ENCODE measurements at places on chromosomes 3 and 15. TPM values are rescaled to one million over a fixed set of nuclear protein-coding genes. Genes with fewer than 3 reads are reported as not detected.

- no peak for DNase-seq
These were observed 121.1 kb downstream of the ROBO2 start for GRCh38 chr3:77160931-77161497.

- no peak for DNase-seq
These were observed 356.0 kb downstream of the SHQ1 start for GRCh38 chr3:72492240-72492639.

- DNase-seq: no peak
These were observed 45.6 kb upstream of the NMD3 start for GRCh38 chr3:161175506-161175905.

DNA sequence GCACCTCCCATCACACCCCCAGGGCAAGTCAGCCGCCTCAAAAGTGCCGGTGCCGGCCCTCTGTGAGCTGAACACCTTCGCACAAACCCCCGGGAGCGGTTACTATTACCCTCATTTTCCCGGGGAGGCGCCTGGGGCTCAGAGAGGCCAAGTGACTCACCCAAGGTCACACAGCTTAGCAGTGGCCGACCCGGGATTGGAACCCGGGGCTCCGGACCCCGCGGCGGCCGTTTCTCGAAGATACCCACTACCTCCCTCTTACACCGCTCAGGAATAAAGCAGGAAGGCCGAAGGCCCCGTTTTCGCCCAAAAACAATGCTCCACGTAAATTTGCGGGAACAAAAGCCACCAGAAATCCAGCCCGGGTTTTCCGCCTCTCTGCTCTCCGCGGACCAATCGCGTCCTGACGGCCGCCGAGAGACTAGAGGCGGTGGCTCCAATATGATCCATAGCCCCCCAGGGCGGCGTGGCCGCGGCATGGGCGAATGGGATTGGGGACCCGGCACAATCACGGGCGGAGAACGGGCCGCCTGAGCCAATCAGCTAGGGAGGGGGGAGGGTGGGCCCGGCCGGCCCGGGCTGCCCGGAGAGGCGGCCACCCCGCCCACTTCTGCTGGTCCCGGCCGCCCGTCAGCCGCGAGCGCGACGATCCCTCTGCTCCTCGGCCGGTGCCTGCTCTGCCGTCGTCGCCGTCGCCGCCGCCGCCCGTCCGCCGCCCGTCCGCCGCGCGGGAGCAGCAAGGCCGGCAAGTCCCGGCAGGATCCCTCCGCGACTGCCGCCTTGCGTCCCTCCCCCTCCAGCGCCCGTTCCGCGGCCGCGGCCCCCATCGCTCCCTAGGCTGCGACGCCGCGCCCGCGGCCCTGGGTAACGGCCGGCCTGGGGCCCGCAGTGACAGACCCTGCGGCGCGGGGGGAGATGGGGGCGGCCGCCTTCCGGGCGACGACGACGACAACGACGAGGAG, 177.0 kb downstream of the OR4M2 start:
- DNase-seq: no peak

- no peak for DNase-seq
These were observed 32.3 kb downstream of the CBLB start for GRCh38 chr3:105836533-105836932.

DNA sequence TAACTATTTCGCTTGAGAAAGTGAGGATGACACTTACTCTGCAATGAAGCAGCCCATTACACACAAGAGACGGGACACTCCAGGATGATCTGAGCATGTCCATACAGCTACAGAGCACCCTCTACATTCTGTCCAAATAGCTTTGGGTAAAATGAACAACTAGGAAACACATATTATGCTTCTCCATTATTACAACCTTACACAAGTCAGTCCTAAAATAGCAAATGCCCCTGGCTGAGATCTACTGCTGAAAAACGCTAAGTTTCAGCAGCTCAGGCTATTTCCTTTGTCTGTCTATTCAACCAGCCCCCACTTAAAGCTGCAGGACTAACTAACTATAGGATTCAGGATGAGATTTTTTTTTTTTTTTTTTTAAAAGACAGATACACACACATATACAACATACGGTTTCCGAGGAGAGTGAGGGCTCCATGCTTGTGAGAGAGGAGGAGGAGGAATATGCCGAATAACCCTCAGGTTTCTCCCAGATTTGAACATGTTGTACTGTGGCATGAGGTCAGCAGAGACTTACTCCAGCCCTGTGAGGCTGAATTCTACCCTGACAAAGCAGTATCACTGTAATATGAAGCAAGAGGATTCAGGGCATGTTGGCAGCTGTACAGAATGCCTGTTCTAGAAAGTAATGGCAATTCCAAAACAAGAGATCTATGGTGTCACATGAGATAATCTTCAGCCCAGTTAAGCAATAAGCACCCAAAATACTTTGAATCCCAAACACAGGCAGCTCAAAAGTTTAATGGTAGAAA, 117.3 kb upstream of the PLXND1 start:
- no peak for DNase-seq

DNA sequence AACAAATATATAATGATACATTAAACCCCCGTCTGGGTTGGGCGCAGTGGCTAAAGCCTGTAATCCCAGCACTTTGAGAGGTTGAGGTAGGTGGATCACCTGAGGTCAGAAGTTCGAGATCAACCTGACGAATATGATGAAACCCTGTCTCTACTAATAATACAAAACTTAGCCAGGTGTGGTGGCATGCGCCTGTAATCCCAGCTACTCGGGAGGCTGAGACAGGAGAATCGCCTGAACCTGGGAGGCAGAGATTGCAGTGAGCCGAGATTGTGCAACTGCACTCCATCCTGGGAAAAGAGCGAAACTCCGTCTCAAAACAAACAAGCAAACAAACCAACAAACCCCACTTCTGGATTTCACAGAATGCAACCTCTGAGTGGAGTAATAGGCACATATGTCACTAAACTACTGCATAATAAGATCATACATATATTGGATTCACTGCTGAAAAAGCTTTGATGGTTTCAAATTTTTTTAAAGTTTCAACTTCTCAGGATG, 718.2 kb downstream of the SI start:
- no peak for DNase-seq

DNA sequence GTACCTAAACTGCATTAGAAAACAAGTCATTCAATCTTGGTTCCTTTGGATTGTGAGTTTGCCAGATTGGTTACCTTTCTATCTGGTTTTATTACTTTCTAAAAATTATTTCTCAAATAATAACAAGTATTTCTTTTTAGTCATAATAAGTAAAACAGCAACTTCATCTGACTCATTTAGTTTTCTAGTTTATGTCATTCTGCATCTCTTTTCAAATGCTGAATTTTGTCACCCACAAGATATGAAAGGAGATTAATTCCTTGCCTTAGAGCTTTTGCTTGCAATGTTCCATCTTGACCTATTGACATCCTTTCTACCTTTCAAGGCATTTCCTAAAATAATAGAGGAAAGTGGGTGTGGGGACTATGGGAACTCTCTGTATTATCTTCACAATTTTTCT, 253.6 kb upstream of the PEX5L start:
- DNase-seq: no peak

GRCh38 chr3:51875501-51875900, at the start of gene IQCF5:
TSS of gene IQCF5 (minus strand) at chr3:51875601. CDS start at chr3:51875531, 70 bp downstream.
- DNase-seq: no peak

- DNase-seq: no peak
These were observed 38.9 kb downstream of the MYL3 start for GRCh38 chr3:46824211-46824970.

DNA sequence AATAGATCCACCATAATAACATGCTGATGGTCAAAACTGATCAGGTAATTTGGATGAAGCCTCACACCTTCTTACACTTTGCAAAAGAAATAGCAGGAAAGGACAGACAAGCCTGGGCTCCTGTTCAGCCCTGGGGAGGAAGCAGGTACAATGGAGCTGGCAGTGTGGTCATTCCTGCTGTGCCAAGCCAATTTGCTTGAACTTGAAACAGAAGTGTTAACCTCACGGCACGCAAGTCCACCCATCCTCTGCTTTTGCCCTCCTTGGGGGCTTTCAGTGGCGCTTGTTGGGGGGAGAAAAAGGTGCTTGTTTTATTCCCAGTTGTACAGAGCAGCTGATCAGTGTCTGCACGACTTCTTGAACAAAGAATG, 36.8 kb upstream of the RFTN1 start:
- no peak for DNase-seq

GRCh38 chr15:84795186-84795585, 22.0 kb upstream of the ALPK3 start:
- no peak for DNase-seq

DNA sequence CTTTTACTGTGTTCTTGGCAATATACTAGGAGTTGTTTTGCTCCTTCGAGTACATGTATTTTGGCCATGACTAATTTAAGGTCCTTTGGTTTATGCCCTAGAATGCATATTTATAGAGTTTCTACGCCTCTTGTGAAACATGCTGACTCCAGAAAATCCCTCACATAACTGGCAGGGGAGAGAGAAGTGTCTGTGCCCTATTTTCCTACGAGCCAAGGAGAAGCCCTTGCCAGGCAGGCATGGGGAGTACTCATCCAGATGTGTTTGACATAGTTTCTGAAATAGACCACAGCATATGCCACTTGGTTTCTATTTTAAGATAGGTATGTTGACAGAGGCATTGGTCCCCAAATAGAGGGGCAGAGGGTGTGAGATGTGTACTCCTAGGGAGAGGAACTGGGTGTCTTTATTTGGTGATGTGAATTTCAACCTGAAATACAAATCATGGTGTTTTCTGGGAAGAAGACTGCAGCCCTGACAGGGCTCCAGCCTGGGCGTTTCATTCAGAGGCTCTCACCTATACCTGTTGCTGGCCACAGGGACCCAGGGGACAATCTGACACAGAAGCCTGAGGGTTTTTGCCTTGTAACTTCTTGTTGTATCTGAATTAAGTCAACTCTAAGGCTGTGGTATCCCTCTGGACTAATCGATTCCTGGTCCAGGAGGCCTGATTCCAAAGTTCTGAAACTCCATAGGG, 267.8 kb upstream of the C2CD4B start:
- DNase-seq: no peak

DNA sequence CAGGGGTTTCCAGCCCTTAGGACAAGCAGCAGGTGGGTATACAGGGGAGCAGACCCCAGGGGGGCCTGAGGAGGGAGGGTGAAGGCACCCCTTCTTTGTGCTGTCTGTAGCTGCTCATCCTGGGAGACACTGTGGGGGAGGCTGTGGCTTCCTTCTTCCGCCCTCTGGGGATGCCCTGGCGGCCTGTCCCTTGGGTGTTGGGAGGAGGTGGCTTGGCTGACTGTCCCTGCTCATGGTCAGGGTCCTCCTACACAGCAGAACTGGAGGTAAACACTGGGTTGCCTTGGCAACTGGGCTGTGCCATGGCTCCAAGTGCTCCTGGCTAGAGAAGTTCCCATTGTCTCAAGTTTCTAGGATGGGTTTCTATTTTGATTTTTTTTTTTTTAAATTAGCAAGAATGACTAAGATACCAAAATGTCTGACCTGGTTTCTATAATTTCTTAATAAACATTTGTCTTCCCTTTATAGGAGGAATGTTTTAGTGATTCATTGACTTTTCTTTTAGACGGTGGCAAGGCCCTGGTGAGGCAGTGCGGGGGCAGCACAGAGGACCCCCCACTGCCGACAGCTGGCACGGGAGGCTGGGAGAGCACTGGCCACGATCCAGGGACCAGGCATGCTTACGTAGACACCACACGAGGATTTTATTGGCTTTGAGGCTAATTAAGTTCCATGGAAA, 12.4 kb downstream of the KLF13 start:
- DNase-seq: peak; percentile 73

GRCh38 chr3:106172780-106173179, 304.0 kb upstream of the CBLB start:
- no peak for DNase-seq

DNA sequence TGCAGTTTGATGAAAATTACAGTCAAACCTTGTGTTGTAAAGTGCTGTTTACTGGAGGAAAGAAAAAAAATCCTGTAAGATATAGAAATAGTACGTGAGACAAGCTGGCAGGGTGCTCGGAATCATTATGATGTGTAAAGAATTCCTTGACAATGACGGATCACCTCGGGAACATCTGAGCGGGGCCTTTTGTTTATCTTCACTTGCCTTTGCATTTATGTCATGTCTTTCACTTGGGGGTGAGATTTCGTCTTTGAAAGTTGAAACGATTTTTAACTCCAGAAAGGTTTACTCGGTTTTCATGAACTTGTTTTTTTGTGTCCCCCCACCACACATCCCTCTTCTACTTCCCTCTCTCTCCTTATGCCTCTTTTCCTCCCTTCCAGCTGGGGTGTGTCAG, 128.3 kb upstream of the VEPH1 start:
- DNase-seq: no peak

DNA sequence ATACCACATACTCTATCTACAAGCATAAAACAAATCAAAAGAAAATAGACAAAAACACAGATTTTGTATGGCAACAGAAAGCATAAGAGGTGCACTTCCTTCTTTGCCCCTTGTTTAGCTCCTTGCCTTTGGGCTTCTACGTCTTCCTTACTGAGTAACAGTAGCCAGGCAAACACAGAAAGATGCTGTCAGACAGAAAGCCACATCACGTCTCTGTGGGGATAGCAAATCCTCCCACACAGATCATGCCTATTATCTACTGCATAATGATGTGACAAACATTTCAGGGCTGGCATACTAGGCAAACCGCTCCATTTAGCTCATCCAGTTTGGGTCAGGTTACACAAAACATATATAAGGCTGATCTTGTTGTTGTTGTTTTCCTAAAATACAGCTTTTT, 92.7 kb downstream of the BOC start:
- no peak for DNase-seq

DNA sequence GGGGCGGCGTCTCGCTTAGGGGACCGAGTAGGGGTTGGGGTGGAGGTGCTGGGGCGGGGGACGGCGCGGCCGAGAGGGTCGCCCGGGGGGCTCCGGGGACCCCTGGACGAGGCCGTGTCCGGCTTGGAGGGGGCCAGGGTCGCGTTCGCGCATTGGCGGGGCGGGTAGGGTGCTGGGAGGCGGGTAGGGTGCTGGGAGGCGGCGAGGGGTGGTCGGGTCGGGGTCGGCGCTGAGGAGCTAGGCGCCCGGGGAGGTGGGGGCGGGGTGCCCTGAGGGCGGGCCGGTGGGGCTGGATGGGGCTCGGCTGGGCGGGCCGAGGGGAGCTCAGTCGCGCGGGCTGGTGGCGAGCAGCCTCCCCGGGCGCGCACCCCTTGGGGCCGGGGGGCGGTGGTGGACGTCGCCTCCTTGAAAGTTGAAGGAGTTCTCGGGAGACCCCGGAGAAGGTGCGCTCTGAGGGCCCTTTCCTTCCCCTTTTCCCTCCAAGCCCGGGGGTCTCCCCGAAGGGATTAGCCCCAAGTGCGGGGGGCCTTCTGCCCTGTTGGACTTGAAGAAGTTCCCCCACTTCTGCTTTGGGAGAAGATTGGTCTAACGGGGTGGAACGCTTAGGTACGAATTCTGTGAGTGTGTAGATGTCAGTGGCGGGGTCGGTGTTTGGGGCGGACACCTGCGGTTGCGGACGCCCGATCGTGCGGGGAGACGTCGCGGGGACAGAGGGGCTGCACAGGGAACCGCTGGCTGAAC, 543 bp downstream of the MEF2A start:
- peak; percentile 57 for DNase-seq

GRCh38 chr3:116350119-116350733, 95.1 kb downstream of the LSAMP start:
- no peak for DNase-seq

DPPA2 gene
- polyA plus RNA-seq: not detected

CKMT1A gene
- not detected for polyA plus RNA-seq

GCNT3 gene
- not detected for polyA plus RNA-seq

SLITRK3 gene
- polyA plus RNA-seq: not detected

RTP3 gene
- not detected for polyA plus RNA-seq

GOLGA6D gene
- not detected for polyA plus RNA-seq

CTXN2 gene
- not detected for polyA plus RNA-seq

TUSC7 gene
- not detected for polyA plus RNA-seq

Measured in CD14-positive monocyte (primary cell).